ENCODE measurements at places on chromosomes 13 and 19.

DNA sequence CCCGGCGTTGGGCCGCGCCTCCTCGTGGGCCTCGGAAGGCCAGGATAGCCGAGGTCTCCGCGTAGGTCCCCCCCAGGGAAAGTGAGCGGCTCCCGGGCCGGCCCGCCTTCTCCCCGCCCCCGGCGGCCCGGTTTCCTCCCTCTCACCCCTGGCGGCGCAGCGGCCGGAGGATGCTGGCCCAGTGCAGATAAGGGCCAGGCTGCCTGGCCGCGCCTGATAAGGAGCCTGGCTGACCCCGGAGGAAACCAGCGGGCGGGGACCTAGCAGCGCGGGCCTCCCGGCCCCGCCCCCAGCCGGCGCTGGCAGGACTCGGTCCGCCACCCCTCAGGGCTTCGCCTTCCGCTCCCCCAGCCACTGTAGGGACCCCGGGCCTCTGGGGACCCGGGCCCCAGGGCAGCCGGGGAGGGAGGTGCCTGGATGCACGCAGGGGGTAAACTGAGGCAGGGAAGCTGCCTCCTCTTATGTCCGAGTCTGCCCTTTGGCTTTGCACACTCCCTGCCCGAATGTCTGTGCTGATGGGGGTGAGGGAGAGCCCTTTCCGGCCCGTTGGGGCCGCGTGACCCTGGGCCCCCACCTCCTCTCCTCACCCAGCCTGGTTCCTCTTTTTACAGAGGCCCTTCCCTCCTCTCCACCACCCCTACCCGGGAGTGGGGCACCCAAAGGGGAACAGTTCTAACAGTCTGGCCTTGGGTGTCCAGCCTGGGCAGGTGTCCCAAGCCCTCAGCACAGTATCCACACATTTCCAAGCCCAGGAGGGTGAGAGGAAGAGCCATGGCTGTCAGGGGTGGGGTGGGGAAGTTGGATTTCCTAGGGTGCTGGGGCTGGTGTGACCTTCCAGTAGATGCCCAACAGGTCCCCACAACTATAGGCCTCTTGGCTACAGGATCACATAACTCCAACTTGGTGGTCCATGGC, at the start of gene LYL1:
LYL1 (minus strand) TSS at position 193 of the 915 bp plus-strand sequence. CDS start 1,687 bp downstream, outside the sequence.
- DNase-seq = peak; percentile 59

DNA sequence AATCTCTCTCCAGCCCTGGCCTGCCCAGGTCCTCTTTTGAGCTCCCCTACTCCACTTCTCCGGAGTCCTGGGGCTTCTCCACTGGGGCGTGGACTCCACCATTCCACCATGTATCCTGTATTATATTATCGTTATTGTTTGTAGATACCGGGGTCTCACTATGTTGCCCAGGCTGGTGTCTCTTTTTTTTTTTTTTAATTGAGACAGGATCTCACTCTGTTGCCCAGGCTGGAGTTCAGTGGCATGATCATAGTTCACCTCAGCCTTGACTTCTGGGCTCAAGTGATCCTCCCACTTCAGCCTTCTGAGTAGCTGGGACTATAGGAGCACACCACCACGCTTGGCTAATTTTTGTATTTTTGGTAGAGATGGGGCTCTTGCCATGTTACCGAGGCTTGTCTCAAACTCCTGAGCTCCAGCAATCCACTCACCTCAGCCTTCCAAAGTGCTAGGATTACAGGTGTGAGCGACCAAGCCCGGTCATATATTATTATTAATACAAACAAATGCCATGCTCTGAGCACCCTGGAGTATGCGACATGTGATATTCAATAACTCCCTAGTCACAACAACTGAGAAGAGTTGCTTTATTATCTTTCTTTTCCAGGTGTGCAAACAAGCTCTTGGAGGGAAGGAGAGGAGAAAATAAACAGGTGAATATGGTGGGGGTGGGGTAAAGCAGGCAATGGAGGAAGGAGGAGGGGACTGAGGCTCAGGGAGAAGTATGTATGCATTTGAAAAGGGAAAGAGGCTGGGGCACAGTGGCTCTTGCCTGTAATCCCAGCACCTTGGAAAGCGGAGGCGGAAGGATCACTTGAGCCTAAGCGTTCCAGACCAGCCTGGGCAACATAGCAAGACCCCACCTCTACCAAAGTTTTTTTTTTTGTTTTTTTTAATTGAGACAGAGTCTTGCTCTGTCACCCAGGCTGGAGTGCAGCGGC, 2.8 kb upstream of the CERS4 start:
- DNase-seq = no peak

DNA sequence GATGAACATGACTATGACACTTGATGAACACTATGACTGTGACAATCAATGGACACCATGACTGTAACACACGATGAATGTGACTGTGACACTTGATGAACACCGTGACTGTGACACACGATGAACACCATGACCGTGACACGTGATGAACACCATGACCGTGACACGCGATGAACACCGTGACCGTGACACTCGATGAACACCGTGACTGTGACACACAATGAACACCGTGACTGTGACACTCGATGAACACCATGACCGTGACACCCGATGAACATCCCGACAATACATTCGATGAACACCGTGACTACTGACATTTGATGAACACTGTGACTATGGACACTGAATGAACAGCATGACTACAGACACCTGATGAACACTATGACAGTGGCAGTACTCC, 30.9 kb downstream of the ZFR2 start:
- DNase-seq = no peak

DNA sequence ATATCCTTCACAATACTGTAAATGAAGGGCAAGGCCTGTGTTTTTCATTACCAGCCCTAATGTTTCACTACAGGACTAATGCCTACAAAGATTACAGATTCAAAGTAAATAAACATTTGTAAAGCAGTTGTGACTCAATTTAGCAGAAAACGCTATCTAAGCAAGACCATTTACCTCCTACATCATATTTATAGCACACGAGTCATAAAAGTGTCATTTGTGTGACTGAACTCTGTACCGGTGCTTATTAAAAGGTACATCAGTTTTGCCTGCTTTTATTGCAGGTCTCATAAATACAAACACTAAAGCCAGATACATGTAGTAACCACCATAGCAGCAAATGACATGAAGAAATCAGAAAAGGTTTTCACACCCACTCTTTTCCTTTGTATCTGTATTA, 61.5 kb upstream of the SLC15A1 start:
- DNase-seq = no peak

- DNase-seq = peak; percentile 69
These were observed 28.7 kb downstream of the LACC1 start for GRCh38 chr13:43908156-43909126.

- DNase-seq = peak; percentile 95
These were observed 564 bp downstream of the SPART start for GRCh38 chr13:36345438-36346221.

- peak; percentile 63 for DNase-seq
These were observed 22.3 kb downstream of the CEBPG start for GRCh38 chr19:33395561-33396550.

GRCh38 chr13:62292714-62293480, 877.2 kb upstream of the PCDH20 start:
- DNase-seq = no peak

- peak; percentile 27 for DNase-seq
These were observed 150.4 kb downstream of the PDS5B start for GRCh38 chr13:32736648-32737047.

DNA sequence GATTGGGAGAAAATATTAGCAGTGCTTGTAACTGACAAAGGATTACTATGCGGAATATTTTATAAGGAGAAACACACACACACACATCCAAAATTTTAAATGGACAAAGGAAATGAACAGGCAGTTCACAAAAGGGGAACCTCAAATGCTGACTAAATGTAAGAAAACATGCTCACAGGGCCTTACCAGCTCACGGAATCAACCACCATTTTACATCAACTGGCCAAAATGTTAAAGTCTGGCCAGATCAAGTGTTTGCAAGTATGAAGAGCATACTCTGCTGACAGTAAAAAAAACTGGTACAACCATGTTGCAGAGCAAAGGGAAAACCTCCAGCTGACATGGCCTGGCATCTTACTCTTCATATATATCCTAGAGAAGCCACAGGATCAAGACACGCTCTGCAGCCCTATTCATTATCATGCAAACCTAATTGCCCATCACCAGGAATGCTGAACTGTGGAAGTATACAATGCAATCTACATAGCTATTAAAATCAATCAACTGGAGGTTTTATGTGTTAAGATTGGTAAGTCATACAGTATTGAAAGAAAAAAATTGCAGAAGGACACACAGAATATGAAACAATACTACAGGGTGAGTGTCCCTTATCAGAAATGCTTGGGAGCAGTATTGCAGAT, 124.4 kb downstream of the RNF17 start:
- DNase-seq = no peak

- DNase-seq = no peak
These were observed 8.2 kb downstream of the YIPF2 start for GRCh38 chr19:10920288-10920655.

DNA sequence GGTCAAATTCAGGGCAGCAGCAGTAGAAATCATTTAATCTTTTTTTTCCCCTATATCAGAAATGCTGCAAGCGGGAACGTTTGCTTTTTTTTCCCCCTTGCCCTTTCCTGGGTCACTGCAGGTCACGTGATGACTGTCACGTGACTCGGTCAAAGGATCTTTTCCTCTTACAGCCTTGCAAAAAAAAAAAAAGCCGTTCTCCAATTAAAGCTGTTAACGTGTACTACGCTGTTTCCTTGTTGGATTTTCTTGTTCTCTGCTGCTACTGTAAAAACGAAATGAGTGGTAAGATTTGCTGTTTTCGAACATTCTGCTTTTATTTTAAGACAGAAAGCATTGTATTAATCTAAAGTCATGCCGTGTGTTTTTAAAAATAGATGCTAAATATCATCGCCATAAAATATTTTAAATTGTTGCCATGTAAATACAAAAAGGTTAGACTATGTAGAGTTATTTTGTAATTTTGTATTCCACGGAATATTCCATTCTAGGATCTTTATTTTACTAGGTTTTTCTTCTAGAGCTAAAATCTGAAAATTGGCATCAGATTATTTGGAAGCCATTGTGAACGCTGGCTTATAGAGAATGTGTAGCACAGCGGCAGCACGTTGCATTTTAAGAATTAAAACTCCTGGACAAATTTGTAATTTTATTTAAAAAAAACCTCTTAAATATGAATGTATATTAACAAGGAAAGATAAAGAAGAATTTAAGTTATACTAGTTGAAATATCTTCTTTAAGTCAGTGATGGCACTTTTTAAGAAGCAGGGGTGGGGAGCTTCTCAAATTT, 109.8 kb upstream of the MLNR start:
- DNase-seq = peak; percentile 93

DNA sequence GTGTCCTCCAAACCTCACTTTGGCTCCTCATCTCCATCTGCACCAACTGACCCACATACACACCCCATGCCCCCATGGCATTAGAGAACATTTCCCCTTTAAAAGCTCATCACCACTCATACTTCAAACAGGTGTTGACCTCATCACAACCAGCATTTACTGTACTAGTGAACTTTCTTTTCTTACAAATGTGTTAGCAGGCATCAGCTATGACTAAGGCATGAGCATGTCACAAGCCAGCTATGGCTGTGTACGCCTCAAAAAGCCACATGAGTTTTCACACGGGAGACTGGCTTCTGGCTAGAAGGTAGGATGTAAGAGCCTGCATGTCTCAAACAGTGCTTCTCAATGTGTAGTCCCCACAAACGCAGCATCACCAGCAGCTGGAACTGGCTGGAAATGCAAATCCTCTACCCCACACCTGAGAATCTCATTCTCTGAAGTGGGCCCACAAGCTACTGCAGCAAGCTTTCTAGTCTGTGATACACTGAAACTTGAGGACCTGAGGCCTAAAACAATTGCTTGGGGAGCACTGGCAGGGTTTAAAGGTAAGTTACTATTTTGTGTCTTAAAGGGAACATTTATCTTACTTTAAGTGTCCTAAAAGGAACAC, 66.8 kb downstream of the TUBGCP3 start:
- DNase-seq = no peak

DNA sequence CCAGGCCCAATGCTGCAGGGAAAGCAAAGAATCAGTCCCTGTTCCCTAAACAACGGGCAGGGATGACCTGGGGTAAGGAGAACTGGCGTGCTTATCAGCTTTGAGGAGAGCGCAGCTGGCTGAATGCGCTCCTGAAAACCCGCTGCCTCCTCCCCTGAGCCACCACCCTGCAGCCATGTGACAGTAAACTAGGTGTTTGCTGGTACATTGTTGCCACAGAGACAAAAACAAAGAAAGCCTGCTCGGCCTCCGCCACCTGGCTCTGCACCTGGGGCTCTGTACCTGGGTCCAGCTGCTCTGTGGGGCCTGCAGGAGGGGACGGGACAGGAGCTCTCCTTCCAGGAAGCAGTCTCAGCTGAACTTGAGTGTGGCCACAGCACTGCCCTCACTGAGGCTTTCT, 21.8 kb downstream of the MCF2L start:
- DNase-seq = no peak

- DNase-seq = no peak
These were observed 2.3 kb downstream of the HSD17B14 start for GRCh38 chr19:48833977-48834376.

GRCh38 chr13:36088001-36088400, 43.2 kb downstream of the DCLK1 start:
- no peak for DNase-seq

GRCh38 chr19:45514376-45515051, 7.2 kb downstream of the VASP start:
- DNase-seq = no peak

DNA sequence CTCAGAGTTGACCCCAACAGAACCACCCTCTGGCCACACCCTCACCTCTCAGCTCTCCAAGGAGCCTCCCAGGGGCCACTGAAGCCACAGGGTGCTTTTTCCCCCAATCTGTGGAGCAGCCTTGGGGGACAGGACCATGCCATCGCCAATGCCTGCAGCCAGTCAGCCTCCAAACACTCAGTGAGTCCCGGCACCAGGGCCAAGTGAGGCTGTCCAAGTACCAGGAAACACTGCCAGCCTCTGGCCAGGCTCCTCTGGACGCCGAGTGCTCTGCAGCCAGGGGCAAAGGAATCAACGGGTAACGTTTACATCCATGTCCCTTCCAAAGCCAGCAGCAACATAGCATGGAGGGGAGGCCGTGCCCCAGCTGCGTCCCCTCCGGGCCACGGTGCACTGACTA, 9.5 kb upstream of the COMP start:
- DNase-seq = no peak

GRCh38 chr19:12769689-12770088, 5.7 kb downstream of the HOOK2 start:
- DNase-seq = no peak

- DNase-seq = no peak
These were observed 176.9 kb downstream of the SHISA2 start for GRCh38 chr13:25874907-25875306.

DNA sequence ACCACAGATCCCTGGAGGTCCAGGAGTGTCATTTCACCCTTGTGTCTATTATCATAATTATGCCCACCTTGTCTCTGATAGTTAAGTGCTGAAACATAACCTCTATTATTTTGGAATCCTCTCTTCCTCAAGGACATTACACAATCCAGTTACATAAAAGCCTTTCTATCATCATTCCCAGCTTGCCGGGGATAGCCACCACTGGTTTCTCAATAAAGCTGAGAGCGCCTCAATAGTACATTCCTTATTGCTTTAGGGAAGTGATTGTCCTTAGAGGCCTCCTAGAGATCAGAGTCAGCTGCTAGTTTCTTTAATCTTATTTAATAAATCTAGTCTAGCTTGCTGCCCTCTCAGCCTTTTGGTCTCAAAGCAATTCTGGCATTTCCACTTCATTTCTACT, 490.0 kb upstream of the ATXN8OS start:
- no peak for DNase-seq

GRCh38 chr19:15292847-15293582, 39.3 kb downstream of the BRD4 start:
- peak; percentile 53 for DNase-seq
